ENCODE measurements at places on chromosomes 4 and X.

- DNase-seq = no peak
Observed at GRCh38 chr4:169062897-169063244, 52.8 kb upstream of the CBR4 start.

- no peak for DNase-seq
Observed at GRCh38 chr4:72451349-72451748, 117.7 kb downstream of the ADAMTS3 start.

GRCh38 chr4:184446132-184446658 is 28.2 kb downstream of the IRF2 start:
- DNase-seq = no peak

DNA sequence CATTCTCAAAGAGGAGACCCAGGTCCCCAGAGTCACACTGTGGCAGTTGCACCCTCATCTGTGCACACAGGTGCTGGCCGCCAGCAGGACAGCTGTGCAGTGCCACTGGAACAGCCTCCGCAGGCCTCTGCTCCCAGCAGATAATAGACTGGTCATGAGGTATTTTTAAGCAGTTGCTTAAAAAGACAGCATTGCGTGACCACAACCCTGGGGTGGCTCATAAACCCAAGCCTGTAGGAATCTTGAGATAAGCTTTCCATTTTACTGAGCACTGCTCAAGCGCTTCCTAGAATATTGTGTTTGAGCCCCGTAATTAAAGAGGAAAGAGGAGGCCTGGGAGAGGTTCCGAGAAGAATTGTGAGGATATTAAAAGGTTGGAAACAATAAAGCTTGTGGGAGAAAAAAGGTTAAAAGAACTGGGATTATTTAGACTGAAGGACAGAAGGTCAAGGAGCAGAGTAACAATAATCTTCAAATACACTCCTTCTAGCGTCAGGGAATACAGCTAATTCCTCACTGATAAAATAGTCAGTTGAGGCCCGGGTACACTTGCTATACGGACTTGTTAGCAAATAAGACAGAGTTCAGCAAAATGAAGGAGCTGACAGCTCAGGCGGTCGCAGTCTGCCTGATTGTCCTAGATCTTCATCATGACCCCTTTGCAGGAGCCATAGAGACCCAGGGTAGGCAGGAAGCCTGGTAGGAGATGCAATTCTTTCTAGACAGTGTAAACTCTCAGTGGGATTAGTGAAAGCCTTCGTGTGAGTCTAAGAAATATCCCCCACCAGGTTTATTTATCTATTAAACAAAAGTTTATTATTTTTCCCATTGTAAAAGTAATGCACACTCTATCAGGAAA is 86.2 kb upstream of the KIT start:
- no peak for DNase-seq

- no peak for DNase-seq
Observed at GRCh38 chrX:98299785-98300184, 1416.1 kb downstream of the RPA4 start.

DNA sequence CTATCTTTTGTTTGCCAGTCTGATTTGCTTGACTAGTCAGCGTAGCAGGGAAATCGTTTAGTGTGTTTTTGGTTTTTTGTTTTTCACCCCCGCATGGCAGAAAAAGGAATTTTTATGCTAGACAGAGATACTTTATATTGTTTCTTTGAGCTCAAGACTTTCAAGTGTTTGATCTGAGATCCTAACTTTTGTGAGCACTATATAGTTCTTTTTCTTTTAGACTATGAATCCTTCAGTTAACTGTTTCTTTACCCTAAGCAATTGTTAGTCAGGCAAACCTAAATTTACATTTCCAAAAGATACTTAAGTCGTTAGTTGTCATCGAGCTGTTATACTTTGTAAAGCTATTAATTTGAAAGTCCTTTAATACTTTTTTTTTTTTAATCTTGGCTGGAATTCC is 73.3 kb downstream of the RAP1GDS1 start:
- DNase-seq = no peak

DNA sequence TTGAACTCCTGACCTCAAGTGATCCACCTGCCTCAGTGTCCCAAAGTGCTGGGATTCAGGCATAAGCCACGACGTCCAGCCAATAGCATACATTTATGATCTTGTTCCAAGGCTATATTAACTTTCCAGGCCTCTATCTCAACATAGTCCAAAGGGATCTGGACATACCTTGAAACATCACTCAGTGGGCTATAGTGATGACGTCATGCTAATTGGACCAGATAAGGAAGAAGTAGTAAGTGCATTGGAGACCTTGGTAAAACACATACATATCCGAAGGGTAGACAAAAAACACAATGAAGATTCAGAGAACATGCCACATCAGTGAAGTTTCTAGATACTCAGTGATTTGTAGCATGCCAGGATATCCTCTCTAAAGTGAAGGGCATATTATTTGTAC is 37.4 kb upstream of the USP26 start:
- no peak for DNase-seq

GRCh38 chrX:104953251-104953650 is 267.2 kb downstream of the TEX13A start:
- DNase-seq = no peak

DNA sequence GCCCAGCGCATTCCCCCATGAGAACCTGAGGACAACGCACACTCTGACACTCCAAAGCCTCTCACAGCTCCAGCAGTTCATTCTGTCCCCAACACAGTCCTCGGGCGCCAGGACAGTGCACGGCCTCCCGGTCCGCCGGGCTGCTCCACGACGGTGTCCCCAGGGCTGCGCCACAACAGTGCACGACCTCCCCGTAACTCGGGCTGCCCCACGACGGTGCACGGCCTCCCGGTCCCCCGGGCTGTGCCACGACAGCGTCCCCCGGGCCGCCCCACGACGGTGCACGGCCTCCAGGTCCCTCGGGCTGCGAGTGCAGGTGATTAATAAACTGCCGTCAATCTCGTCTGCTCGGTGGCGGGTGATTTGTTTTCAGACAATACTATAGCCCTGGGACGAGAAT is 585.1 kb upstream of the FRG1 start:
- DNase-seq = no peak

DNA sequence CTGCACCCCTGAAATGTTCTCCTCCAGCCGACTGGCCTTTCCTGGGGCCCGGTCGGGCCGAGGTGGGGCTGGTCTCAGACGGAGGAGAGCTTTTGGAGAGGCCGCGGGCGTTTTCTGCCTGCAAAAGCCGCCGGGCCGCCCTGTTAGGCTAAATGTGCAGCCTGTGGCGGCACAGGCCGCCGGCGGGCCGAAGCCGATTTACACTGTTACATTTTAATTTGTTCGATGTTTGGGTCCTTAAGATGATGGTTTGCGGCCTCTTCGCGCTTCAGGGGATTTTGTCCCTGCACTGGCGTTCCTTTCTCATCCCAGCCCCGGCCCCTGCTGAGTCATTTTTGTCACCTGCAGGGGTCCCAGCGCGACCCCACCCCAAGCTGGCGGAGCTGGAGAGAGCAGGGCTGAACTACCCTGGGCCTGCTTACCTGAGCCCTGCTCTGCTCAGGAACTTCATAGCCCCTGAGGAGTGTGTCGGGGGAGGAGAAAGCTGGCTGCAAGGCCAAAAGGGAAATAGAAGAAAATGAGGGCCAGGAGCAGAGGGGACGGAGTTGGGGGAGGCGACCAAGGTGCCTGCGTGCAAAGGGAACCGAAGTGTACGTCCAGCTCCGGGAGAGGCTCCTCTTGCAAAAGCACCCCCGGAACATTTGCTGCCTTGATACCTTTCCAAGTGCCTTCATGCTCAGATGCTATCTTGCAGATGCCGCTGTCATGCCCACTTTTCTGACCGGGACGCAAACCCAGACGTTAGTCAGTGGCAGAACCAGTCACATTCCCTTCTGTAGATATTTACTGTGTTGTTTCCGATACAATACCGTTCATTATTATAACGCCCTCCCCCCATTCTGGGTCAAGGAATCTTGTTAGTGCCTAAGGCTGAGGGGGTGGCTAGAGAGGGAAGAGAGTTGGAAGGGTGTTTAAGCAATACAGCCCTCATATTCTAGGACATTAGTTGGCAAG is 977 bp upstream of the RBBP7 start:
- no peak for DNase-seq

GRCh38 chrX:124530803-124531202 is 184.4 kb downstream of the SH2D1A start:
- no peak for DNase-seq

DNA sequence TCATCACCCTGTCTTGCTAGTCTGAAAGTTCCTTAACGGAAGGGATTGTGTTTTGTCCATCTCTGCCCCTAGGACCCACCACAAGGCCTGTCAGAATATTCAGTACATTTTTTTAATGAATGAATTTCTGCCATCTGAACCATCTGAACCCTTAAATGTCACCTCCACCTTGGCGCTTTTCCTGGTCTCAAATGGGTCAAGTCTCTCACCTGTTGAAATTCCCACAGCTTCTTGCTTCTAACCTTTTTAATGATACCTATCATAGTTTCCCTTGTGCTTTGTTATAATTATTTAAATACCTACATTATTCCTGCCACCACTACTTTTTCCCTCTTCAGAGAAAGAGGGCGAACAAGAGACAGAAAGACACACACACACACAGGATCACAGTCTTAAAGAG is 48.0 kb downstream of the SHROOM4 start:
- DNase-seq = no peak

- no peak for DNase-seq
Observed at GRCh38 chr4:123265443-123265842, 131.2 kb upstream of the SPRY1 start.

DNA sequence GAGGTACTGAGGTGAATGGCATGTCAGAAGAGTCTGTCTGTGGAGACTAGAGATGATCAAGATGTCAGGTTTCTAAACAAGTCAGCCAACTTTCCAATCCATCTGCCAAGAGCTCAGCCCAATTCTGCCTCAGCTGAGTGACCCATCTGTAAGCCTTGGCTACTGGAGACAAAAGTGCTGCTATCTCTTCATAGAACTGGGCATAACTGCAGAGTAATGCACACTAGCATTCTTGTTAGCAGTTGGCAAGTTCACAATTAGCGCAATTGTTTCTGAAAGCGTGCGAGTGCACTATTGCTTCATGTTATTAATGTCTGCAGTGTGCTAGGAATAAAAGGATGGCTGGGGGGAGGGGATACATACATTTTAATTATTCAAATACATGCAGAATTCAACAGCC is 32.9 kb upstream of the SH3D19 start:
- DNase-seq = no peak

- no peak for DNase-seq
Observed at GRCh38 chrX:53287493-53288138, 6.2 kb upstream of the IQSEC2 start.

GRCh38 chr4:153281476-153281875 is 63.0 kb upstream of the MND1 start:
- DNase-seq = no peak

GRCh38 chrX:122586831-122587230 is 597.2 kb upstream of the GRIA3 start:
- no peak for DNase-seq

- DNase-seq = no peak
Observed at GRCh38 chrX:129640737-129641136, 14.0 kb downstream of the APLN start.

- DNase-seq = no peak
Observed at GRCh38 chr4:181822005-181822375, 421.2 kb upstream of the TENM3 start.

GRCh38 chr4:75030649-75031235 is 97.8 kb downstream of the PARM1 start:
- DNase-seq = no peak

GRCh38 chr4:69689599-69689998 is 36.6 kb upstream of the UGT2A1 start:
- DNase-seq = no peak

- no peak for DNase-seq
Observed at GRCh38 chr4:152808670-152809069, 28.9 kb downstream of the ARFIP1 start.

DNA sequence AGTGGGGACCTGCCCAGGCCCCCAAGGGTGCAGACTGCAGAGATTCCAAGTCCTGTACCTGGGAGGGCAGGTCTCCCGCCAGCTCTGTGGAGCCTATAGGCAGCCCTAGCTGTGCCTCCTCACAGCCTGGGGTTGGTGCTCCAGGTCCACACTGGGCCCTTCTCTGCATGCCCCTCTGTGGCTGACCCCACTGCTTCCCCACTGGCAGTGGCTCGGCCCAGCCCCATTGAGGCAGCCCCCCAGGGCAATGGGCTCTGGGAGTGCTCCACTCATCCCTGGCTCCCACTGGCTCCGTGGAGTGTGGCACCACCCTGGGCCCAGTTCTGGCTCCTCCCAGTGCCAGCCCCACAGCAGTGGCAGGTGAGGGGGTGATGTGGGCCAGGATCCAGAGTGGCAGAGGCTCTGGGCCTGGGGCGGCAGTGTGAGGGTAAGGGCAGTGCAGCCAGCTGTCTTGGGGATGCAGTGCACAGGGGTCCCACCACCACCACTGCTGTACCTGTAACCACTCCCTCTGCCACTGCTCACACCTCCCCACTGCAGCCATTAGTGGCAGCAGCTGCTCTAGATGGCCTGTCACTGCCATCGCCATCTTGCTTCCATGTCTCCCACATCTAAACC is 312.2 kb downstream of the GPM6A start:
- no peak for DNase-seq

GRCh38 chr4:68494688-68495087 is 47.4 kb downstream of the TMPRSS11E start:
- DNase-seq = no peak

GRCh38 chr4:105840426-105841174 is 54.7 kb upstream of the NPNT start:
- DNase-seq = no peak

- DNase-seq = no peak
Observed at GRCh38 chr4:56314207-56314915, 72.9 kb downstream of the AASDH start.

DNA sequence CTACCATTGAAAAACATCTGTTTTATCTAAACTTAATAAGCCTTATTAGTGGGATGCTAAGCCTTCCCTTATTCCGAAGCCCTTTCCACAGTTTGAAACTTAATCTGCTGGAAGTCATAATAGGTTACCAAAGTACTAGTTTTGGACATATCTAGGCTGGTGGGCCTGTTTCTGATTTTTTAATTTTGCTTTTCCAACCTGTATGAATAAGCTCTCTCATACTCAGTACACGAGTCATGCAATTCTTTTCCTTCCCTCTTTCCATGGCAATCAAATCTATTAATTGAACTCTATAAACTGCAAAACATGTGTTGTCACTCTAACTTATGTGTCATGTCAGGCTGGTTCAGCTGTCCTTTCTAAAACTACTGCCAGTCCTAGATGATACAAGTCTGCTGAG is 91.0 kb downstream of the AMMECR1 start:
- no peak for DNase-seq

GRCh38 chrX:53713987-53714579 is 27.6 kb upstream of the HUWE1 start:
- no peak for DNase-seq

GRCh38 chr4:163284304-163284703 is 48.1 kb downstream of the NPY1R start:
- no peak for DNase-seq

DNA sequence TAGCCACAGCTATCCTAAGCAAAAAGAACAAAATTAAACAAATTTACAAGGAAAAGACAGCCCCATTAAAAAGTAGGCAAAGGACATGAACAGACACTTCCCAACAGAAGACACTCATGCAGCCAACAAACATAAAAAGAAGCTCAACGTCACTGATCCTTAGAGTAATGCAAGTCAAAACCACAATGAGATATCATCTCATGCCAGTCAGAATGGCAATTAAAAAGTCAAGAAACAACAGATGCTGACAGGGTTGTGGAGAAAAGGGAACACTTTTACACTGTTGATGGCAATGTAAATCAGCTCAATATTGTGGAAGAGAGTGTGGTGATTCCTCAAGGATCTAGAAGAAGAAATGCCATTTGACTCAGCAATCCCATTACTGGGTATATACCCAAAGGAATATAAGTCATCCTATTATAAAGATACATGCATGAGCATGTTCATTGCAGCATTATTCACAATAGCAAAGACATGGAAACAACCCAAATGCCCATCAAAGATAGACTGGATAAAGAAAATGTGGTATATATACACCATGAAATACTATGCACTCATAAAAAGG is 163.0 kb upstream of the TET2 start:
- DNase-seq = no peak

Measured in NCI-H187 treated with DMSO at 0.1 percent for 48 hours (cell line).